ENCODE measurements at places on chromosomes 7 and 10.

DNA sequence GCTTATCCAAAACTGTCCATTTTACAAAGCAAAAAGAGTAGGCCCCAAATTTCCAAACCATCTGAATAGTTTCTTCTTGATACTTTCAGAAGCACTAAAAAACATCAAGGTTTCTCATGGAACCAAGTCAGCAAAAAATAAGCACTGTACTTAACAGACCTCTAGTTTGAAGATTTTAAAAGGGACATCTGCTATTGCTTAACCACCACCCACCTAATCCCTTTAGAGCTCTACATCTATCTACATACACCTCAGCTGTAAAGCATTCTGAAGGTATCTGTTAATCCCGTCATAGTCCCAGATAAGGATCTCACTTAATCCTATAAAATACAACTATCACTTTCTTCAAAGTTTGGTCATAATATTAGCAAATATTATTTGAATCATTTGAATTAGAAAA is 72.3 kb downstream of the HIBADH start:
- DNase-seq: no peak

DNA sequence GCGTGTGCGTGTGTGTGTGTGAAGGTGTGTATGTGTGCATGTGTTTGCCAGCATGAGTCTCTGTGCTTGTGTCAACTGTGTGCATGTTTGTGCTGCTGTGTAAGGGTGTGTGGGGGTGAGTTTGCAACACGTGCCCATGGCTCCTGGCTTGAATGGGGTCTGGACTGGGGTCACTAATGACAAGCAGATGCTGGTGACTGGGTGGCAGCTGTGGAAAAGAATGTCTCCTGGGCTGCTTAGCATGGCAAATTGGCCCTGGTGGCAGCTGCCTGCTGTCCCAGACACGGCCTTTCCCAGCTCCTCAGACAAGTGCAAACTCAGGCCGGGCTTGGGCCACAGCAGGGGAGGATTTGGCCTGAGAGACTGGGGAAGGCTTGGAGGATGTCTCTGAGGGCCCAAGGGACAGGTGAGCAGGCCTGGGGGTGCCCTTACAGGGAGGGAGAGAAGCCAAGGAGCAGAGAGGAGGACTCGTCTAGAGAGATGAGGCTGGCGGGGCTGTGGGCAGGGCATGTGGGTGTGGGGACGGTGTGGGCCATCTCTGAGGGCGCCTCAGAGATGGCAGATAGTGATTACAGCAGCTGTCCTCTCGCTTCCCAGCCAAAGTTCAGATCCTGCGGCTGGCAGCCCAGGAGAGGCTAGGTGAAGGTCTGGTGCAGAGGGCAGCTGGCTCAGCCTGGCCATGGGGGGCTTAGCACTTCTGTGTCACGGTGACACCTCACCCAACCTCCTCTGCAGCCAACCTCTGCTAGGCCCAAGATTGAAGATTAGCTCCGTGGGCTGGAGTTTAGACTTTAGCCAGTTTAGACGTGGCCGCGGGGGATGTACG is 1.5 kb downstream of the AQP1 start:
- no peak for DNase-seq

DNA sequence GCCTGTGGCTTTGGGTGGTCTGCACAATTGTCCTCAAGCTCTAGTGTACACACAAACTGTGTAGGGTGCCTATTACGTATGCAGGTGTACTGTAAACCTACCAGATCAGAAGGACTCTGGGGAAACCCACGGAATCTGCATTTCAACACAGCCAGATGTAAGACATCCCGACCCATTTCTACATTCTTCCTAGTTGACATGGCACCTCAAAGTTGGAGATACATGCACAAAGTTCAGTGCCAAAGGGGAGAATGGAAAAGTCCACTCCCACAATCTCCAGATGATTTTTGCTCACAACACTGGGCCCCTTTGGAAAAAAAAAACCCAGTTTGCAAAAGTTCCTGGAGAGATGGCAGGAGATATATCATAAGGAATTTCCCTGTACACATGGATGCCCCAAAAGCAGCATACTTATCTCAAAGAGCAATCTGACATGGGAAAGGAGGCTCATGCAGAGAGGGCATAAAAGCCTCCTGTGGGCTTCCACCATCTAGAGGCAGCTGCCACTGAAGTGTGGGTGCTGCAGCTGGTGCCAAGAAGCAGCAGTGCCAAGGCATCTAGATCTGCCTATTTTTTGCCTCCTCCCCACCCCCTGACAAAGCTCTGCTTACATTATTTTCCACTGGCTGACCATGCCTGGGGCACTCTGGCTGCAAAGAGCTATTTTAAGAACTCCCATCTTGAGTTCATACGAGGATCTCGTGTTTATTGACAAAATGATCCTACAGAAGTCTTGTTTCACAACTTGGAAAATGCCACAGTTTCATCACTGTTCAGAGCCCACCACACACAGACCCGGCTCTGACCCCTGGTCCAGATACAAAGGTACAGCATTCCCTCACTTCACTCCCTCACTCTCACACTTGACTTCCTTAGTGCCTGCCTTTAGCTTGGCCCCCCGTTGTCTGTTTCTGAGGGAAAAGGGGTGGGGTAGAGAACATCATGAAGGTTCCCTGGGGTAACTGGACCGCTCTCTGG is 12.9 kb downstream of the TECTB start:
- no peak for DNase-seq

DNA sequence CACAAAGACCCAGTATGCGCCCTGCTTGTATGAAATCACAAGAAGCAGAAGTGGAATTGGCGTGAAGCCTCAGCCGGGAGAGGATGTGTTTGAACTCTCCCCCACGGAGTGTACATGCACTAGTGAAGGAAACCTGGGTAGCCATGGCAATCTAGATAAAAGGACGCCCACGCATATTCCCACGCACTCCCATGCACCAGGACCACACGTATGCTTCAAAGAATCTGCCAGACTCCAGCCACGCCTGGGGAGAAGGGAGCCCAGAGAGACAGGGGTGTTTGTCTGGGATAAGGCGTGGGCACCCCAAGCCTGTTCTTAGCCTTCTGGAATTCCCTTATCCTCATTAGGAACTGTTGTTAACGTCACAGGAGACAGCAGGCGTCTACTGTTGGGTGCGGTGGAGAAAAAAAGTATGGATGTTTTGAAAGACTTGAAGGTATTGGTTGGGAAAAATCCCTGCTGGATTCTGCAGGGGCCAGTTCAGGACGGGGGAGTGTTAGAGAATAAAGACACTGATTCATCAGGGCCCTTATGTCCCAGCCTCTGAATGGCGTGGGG is 28.9 kb upstream of the ECHDC3 start:
- no peak for DNase-seq

DNA sequence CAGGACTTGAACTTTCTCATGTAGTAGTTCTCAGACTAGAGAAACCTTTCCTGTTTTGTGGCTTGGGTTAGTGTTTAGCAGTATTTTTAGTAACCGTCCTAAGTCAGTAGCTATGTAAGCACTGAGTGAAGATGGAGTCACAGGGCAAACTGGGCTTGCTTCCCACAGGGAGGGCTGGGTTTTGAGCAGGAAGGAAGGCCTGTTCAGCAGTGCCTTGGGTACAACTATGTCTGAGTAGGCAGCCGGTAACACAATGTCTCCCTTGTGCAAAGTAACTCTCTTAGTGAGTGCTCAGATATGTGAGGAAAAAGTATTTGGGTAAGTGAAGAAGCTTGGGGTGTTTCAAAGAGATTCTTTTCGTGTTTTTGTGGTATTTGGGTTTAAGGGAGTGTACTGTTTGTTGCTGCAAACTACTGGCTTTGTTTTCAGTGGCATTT is 96.4 kb downstream of the CCSER2 start:
- peak; percentile 56 for DNase-seq

- no peak for DNase-seq
These were observed 4.9 kb upstream of the PHKG1 start for GRCh38 chr7:56097700-56098099.

DNA sequence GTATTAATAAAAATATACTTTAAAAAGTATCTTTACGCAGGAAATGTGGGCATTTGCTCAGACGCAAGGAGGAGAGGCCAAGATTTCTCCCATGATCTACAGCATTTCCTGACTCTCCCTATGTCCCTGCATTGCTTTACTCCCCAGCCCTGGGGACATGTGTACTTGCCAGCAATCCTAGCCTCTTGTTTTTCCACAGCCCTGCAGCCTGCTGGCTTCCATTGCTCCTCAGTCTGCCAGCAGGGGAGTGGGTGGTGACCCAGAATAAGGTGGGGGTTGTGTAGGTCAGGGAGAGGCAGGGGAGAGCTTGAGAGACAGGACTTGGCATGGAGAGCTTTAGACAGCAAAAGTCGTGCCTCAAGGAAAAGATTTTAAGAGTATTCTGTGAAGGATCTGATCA is 307.7 kb downstream of the CDK14 start:
- DNase-seq: no peak

- no peak for DNase-seq
These were observed 9.2 kb downstream of the NPFFR1 start for GRCh38 chr10:70274643-70275042.

- no peak for DNase-seq
These were observed 35.9 kb downstream of the CCM2 start for GRCh38 chr7:45035893-45036292.

GRCh38 chr10:7794251-7795026 is 6.5 kb downstream of the ATP5F1C start:
- no peak for DNase-seq

- no peak for DNase-seq
These were observed 255.3 kb downstream of the STK31 start for GRCh38 chr7:23965296-23965695.

DNA sequence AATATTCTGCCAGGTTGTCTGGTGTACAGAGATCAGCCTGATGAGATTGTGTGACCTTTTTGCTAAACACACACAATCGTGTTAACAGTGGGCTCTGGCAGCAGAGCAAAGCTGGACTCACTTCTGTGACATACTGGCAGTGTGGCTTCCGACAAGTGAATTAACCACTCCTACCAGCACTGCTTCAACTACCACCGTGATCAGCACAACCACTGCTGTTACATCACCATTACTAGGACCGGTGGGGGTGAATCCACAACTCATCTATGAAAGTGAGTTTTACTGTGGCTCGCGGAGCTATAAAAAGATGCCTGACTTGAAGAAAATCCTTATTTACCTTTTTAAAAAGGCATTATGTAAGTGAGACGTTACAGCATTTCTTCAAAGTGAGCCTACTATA is 135.6 kb downstream of the WDR37 start:
- no peak for DNase-seq

DNA sequence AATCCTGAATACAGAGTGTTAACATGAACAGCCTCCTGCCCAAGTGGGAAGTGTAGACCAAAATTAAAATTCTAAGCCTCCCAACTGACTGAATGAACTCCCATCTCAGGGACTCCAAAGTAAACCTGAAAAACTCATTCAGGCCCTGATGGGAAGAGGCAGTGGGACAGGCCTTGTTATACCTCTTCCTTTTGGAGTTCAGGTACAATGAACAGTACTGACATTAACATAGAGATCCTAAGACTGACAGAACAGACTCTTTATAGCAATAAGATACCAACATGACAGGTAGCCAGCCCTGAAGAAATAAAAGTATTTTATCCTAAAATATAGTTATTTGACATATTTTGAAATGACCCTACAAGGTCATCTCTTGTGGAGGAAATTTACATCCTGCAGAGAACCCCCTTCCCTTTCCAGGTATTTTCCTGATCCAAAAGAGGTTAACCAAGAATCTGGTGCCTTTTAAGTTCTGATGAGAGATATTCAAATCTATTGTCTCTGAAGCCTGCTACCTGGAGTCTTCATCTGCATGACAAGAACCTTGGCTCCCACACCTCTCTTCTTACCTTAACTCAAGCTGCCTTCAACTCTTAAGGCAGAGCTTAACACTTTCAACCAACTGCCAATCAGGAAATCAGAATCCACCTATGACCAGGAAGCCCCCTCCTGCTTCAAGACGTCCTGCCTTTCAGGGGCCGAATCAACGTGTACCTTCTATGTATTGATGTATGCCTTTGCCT is 103.3 kb upstream of the PFKP start:
- no peak for DNase-seq

DNA sequence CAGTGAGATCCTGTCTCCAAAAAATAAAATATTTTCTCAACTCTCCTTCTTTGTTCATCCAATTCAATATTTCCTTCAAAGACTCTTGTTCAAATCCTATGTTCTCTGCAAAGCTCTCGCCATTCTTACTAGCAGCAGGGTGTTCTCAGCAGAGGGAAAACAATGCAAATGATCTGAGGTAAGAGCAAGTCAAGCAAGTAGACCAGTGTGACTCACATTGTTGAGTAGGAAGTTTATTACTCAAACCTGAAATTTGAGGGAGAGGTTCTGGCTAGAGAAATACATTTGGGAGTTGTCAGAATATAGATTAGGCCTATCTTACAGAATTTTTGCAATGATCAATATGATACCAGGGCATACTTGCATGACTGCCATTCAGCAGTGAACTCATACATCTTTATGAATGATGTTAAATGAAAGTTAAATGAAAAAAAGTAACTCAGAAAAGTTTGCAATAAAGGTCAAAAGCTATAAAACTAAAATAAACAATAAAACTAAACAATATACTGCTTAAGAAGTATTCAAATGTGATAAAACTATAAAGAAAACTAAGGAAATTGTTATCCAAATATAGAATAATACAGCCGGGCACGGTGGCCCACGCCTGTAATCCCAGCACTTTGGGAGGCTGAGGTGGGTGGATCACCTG is 5.8 kb downstream of the IDE start:
- DNase-seq: no peak

GRCh38 chr7:15753887-15754579 is 67.5 kb upstream of the MEOX2 start:
- no peak for DNase-seq

DNA sequence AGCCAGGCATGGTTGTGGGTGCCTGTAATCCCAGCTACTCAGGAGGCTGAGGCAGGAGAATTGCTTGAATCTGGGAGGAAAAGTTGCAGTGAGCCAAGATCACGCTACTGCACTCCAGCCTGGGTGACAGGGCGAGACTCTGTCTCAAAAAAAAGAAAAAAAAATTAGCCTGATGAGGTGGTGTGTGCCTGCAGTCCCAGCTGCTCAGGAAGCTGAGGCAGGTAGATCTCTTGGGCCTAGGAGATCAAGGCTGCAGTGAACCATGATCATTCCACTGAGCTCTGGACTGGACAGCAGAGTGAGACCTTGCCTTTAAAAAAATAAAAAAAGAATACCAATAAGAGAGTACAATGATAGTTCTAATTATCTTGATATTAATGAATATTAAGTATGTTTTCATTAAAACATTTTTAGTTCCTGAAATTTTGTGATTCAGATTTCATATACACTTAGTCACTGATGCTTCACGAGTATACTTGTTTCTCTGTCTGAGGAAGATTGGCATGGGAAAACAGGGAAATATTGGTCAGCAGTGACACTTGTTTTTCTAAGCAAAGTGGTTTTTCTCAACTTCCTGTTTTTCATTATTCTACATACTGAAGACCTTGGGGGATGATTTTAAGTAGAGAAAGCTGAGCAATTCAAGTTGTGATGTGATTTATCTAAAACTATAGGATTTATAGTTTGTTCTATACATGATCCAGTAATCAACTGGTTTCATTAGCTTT is 76.8 kb downstream of the ADK start:
- no peak for DNase-seq

DNA sequence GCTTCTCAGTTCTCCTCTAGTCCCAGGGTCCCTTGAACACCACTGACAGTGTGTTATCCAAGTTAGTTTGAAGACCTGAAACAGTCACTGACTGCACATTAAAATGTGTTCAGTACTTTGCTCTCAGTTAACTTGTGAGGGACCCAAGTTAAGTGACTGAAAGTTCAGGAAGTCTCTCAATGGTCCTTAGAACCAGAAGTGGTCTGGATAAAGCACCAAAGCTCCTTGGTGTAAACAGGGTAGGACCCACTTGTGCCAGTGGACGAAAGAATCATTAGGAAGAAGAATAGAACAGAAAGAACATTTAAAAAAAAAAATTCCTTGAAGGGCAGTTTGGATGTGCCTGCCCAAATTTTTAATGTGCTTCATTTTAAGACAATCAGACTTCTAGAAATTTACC is 45.1 kb downstream of the NOD1 start:
- no peak for DNase-seq
